ENCODE measurements at places on chromosomes 12 and 14.

DNA sequence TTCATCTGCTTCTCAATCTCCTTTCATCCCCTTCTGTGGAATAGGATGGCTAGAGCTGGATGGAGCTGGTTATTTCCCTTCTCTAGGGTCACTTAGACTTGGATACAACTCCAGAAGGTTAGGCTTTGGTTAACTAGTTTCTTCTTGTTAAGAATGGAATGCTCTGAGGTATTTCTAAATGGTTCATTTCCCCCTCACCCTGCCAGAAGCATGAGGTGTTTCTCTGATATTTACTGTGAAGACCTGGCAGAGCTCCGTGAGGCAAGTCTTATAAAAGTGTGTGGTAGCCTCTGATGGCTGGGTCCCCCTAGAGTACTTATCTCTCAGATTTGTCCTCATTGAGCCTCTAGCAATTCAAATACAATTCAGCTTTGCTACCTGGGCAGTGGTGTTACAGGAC is 207.9 kb downstream of the SLC16A7 start:
- no peak for DNase-seq

- DNase-seq, result no peak
Observed at GRCh38 chr12:47828976-47829482, 9.3 kb upstream of the HDAC7 start.

- DNase-seq, result no peak
Observed at GRCh38 chr14:60153991-60154390, 11.2 kb downstream of the DHRS7 start.

- DNase-seq, result no peak
Observed at GRCh38 chr12:704516-705242, 41.4 kb upstream of the NINJ2 start.

GRCh38 chr12:43210485-43211192 is 341.4 kb downstream of the ADAMTS20 start:
- no peak for DNase-seq

DNA sequence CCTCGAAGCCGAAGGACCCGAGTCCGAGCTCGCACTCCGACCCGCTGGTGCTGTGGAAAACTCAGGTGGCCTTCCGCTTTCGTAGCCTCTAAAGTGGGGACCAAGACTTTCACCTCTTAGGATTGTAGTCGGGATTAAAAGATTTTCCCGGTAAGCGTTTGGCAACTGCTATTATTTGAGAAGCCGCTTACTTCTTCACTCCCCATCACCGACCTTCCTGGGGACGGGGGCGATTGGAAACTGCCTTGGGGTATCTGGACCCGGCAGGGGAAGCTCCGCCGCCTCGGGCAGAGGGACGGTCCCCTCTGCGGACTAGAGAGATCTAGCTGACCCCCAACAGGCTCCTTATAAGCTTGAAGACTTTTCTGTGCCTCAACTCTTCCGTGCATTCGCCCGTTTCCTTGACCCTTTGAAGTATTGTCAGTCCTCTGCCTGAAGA is 659 bp downstream of the TRAFD1 start:
- no peak for DNase-seq

Measured in DMS 273 treated with DMSO at 0.1 percent for 48 hours (cell line).